ENCODE measurements at places on chromosomes 2 and 18.

GRCh38 chr2:63819256-63819655 is 22.4 kb upstream of the UGP2 start:
- DNase-seq: no peak

GRCh38 chr2:42906557-42907411 is 114.4 kb upstream of the HAAO start:
- DNase-seq: no peak

GRCh38 chr2:11678306-11678960 is 8.4 kb upstream of the NTSR2 start:
- DNase-seq: no peak

DNA sequence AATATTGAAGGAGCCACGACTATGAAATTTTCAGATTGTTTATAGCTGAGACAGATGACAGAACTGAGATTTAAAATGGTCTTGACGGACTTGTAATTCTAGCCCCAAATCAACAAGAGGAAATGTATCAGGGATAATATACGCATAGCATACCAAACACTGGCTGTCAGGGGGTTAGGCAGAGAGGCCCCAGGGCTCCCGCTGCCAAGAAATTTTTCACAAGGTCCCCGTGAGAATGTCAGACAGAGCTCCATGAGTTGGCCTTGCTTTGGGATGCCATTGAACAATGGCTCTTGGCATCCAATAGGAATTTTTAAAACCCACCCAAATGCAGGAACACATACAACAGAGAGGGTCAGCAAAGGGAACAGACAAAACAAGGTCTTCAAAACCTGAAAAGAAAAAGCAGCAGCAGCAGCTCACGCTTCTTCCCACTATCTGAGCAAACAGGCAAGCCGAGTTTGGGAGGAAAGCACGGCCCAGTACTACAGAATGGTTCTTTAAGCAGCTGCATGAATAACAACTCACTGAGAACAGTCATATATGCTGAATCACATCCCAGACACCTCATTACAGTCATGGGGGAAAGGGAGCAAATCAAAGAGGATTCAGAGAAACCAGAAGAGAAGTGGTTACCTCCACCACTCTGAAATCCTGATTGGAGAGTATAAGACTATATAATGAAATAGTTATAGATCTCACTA is 445.6 kb downstream of the RND3 start:
- no peak for DNase-seq

- DNase-seq: no peak
These were observed 49.5 kb downstream of the PLEKHB2 start for GRCh38 chr2:131154647-131155046.

DNA sequence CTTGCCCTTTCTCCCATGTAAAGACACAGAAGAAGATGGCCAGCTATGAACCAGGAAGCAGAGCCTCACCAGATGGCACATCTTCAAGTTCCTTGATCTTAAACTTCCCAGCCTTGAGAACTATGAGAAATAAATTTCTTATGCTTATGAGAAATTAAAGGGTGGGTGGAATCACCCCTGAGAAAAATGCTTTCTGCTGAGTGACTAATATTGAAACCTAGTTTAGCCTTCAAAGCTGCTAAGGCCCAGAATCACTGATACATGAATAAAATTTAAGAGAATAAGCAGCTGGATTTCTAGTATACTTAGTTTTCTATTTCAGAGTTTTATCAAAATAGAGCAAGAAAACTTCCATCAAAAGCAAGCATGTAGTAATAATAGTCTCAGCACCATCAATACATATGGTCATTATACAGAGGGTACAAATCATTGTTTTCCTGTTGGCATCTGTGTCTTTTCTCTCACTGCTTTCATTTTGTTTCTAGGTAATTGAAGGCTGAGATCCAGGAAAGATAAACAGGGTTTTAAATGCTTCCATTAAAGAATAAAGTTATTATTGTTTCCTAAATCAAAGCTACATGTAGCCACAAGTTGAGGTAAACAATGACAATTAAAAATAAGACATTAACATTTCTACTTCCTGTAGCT is 53.3 kb upstream of the COL5A2 start:
- DNase-seq: no peak

DNA sequence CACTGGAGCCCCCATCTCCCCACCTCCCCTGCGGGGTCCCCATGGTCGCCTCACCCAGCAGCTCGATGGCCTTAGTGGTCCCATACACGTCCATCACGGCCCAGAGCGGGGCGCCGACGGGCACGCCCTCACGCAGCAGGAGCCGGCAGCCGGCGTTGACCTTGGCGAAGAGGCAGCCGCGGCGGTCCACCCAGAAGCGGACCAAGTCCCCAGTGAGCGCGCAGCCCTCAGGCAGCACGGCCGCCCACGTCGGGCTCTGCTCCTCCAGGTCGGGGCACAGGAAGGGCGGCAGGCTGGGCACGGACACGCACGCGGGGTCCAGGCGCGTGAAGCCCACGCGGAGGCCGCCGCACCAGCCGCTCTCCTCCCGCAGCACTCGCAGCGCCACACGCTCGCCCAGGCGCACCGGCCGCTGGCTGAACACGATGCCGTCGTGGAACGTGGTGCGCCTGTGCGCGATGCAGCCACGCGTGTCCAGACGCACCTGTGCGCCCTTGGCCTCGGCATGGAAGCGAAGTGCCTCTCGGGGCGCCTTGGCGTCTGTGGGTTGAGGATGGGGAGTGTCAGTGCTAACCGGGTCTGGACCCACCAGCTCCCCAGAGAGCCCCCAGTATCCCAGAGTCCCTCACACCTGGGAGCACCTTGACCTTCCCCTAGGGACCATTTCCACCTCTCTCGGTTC is 4.6 kb downstream of the NEURL3 start:
- no peak for DNase-seq

- DNase-seq: no peak
These were observed 365.2 kb downstream of the DSEL start for GRCh38 chr18:67151366-67151765.

- DNase-seq: peak; percentile 84
These were observed at the start of gene TTL for GRCh38 chr2:112481528-112482233. Gene TTL (plus strand): TSS chr2:112482156. CDS start chr2:112482345, 189 bp downstream.

- no peak for DNase-seq
These were observed 114.0 kb downstream of the ACAA2 start for GRCh38 chr18:49699303-49699702.

DNA sequence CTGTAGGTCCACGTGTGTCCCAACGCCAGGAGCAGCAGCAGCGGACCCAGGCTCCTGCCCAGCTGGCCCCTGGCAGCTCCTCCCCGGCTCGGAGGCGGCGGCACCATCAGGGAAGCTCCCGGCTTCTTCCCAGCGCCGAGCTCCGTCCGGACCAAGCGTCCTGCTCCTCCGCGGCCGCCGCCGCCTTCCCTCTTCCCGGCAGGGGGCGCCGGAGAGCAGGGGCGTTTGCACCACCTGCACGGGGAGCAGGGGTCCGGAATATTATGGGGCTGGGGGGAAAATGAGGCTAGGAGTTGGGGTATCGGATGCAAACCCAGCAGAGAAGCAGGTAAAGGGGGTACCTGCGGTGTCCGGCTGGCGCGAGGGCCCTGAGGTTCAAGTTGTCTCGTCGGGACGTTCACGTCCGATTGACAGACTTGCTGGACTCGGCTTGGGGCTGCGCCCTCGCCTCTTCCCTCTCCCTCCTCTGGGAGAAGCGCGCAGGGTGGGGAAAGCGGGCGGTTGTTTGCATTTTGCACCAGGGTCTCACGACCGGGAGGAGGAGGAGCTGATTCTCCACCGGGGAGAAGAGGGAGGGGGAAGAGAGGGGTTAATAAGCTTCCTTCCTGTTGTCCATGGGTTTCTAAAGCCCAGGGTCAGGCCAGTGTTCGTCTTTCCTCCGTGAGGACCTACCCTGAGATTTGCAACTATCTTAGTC is at the start of gene CCBE1:
Gene CCBE1 (minus strand): TSS at position 188 of the 697 bp plus-strand sequence.
- DNase-seq: no peak

- no peak for DNase-seq
These were observed 51.9 kb downstream of the GRB14 start for GRCh38 chr2:164569378-164569777.

GRCh38 chr18:21456428-21457178 is 143.9 kb downstream of the ESCO1 start:
- no peak for DNase-seq

GRCh38 chr2:67633212-67633856 is 236.2 kb downstream of the ETAA1 start:
- DNase-seq: no peak

- no peak for DNase-seq
These were observed 40.2 kb upstream of the TGIF1 start for GRCh38 chr18:3409811-3410210.

DNA sequence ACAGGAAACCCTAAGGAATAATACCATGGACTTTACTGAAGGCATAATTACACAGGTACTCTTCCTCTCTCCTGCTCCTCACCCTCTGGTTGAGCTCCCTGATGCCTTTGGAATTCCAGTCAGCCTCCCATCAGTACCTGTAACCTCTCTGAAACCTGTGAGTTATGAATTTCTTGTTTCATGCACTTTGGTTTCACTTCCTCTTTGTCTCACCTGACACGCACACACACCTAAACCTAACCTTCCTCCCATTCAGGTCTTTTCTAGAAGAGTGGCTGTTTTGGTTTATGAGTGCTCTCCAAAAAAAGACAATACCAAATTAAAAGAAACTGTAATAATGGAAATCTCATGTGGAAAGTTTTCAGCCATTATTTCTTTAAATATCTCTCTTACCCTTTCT is 451.3 kb upstream of the VWC2L start:
- DNase-seq: no peak

GRCh38 chr2:128594953-128595677 is 276.4 kb upstream of the HS6ST1 start:
- no peak for DNase-seq

- no peak for DNase-seq
These were observed 191.8 kb downstream of the FTCDNL1 start for GRCh38 chr2:199659207-199659606.
